ENCODE measurements at places on chromosomes 7 and 10. TPM values are rescaled to one million over a fixed set of nuclear protein-coding genes. Genes with fewer than 3 reads are reported as not detected.

Gene ACTL6B
- total RNA-seq, result not detected

Gene SPAM1
- not detected for total RNA-seq

Gene ZYX
- 47.6 TPM for total RNA-seq

Gene CTAGE4
- total RNA-seq, result 2.1 TPM

Gene CDH23
- total RNA-seq, result 3.8 TPM

Gene CRHR2
- not detected for total RNA-seq

Gene DGKI
- 0.35 TPM for total RNA-seq

DNA sequence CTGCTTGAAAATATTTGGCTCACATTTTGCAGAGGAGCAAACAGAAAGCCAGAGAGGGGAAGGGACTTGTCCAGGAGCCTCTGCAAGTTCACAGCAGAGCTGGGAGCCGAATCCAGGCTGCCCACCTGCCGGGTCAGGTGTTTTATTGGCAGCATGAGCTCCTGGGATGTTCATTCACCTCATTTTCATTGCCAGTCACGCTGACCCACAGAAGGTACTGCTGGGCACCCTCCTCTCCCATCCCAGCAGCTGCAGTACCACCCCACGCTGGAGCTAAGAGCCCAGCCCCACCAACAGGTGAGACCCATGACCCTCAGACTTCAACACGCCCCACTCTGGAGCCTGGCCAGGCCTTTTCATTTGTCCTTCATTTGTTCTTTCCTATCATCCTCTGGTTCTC, 102.7 kb downstream of the GRID1 start:
- DNase-seq, result no peak

- peak; percentile 86 for DNase-seq
Measured at GRCh38 chr10:110226926-110227641, 19.7 kb downstream of the MXI1 start.

GRCh38 chr7:137423321-137423720, 79.8 kb upstream of the PTN start:
- no peak for DNase-seq

DNA sequence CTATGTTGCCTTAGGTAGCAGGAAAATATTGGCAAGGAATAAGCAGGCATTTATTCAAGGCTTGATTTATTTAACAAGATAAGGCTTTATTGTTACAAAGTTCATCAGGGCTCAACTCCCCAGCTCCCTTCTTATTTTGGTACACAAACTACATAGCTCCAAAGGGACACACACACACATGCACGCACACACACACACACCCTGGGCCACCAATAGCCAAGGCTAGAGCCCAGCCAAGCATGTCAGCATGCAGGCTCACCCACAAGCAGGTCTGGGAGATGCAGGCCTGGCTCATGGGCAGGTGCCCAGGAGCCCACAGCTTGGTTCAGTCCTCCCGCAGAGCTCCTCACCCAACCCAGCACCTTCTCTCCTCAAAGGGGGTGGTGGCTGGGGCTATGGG, 23.4 kb downstream of the LEP start:
- no peak for DNase-seq

GRCh38 chr10:7444551-7445121, 33.8 kb upstream of the SFMBT2 start:
- DNase-seq, result no peak

GRCh38 chr7:768881-769504, 41.9 kb upstream of the PRKAR1B start:
- no peak for DNase-seq

- peak; percentile 24 for DNase-seq
Measured at GRCh38 chr10:79418274-79418673, 27.1 kb downstream of the ZCCHC24 start.

- DNase-seq, result no peak
Measured at GRCh38 chr7:43876241-43876640, 6.9 kb upstream of the MRPS24 start.

DNA sequence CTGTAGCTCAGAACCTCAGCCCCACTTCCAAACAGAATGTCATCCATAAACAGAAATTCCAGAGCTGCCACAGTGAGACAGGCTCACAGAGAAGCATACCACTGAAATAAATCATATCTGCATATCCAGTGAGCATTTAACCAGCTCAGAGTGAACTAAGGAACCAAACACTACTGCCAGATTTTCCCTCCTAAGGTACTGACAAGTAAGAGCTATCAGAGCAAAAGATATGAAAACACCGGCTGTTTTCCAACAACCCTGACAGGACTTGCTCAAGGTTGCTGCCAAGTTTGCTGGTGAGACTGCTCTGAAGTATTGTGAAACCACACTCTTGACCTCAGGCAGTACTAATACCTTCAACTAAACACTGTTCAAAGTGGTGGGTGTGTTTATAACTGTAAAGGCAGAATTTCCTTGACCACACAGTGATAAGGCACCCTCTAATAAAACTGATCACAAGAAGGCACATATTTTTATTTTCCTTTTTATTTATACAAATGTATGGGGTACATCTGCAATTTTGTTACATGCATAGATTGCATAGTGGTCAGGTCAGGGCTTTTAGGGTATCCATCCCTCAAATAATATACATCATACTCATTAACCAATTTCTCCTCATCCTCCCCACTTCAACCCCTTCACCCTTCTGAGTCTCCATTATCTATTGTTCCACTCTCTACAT, 18.3 kb downstream of the SGMS1 start:
- peak; percentile 55 for DNase-seq

GRCh38 chr7:54166419-54166818, 375.8 kb upstream of the VSTM2A start:
- no peak for DNase-seq

DNA sequence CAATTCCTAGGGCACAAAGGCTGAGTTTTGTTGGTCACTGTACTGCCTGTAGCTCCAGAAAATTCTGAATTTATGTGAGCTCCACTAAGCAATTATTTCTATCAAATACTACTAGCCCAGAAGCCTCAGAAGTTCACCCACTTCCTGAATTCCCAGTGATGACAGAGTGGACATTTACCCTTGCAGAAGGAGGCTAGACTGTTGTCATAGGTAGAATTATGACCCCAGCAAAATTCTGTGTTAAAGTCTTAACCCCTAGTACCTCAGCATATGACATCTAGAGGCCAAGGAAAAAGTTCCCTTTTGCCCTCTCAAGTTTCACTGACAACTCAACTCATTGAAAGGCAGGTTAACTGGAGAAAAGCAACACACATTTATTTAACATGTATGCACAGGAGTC, 78.7 kb upstream of the KMT2E start:
- DNase-seq, result no peak

DNA sequence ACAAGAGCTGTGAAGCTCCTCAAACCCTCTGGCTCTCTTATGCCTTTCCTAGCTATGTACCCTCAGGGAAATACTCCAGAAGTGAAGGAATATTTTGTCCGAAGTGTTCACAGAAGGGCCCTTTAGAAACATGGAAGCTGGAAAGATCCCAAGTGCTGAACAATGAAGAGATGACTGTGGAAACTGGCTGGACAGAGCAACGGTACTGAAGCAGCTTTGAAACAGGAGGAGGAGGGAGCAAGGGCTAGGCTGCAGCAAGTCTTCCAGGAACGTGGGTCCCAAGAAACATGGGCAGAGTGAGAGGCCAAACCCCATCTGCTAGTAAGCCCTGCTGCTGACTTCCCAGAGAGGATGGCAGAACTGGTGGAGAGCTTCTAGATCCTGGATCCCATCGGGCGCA, 3.0 kb upstream of the PSAP start:
- no peak for DNase-seq
